Gastroesophageal sphincter (tissue), 4 donors: ENCODE measurements at places on chromosomes 11 and 22. TPM values are rescaled to one million over a fixed set of nuclear protein-coding genes. Genes with fewer than 3 reads are reported as not detected.

DNA sequence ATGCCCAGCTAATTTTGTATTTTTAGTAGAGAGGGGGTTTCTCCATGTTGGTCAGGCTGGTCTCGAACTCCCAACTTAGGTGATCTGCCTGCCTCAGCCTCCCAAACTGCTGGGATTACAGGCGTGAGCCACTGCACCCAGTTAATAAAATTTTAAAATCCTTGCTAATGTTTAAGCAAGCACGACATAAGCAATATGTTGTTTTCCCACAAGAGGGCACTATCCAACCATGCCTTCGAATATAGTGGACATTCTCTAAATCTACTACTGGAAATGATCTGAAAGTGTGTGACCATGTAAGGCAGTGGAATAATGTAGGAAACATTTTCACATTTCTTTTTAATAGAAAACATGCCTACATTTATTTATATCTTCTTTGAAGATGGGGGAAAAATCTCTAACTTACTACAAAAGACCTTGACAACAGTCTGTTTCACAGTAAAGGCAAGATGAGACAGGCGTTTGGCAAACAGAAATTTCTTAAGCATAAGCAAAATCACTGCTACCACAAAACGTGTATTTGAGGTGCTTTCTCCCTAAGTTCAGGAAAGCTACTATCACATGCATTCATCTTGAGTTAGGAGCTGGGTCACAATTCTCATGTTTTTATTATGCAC, 38.2 kb downstream of the PITPNB start:
- peak; percentile 82 for ATAC-seq

- ATAC-seq, result no peak
Measured at GRCh38 chr11:110106713-110107274, 13.6 kb downstream of the ZC3H12C start.

- no peak for ATAC-seq
Measured at GRCh38 chr22:26398741-26399153, 30.3 kb upstream of the ASPHD2 start.

DNA sequence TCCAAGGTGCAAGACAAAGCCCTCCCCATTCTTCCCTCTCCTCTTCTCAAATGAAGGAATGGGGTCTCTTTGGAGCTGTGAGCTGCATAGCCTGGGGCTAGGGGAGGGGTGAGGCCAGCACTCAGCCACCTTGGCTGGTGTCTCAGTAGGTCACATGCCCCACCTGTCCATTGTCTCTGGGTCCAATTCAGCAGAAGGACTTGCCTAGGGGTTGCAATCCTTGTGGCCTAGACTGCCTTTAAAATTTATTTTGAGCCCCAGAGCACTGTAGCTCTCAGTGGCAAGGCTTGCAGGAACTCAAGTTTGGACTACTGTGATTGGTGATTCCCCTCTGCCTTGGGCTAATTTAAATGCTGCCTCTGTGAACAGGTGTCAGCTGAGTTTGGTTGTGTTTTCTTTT, 336.7 kb downstream of the DDX10 start:
- ATAC-seq, result no peak

DNA sequence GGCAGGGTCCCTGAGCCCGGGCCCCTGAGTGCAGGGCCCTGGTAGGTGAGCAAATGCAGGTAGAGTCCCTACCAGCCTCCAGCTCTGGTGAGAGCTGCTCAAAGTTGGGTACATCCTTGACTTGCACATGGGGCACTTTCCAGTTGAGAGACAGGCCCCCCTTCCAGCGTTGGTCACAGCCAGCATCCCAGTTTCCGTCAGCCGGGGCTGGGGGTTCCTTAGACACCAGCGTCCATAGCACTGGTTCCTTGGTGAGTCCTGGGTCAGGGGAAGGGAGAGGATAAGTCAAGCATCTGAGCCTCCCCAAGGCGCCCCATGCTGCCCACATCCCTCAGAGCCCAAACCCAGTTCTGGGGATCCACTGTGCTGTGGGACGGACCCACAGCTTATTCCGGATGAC, 5.6 kb downstream of the PNPLA5 start:
- ATAC-seq, result no peak

DNA sequence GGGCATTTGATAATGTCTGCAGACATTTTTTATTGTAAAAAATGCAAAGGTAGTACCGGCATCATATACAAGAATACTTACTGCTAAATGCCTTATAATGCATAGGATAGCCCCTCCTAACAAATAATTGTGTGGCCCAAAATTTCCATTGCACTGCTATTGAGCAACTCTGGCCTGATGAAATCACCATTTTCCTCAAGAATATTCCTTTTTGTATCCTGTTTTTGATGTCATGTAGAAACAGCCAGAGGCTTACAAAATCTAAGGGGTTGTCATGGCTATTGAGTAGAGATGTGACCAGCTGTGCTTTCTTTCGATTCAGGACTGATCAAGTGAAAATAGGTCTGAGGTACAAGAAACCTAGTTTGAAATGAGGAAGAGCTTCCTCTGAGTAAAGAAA, 854.3 kb downstream of the KCNA4 start:
- no peak for ATAC-seq

DNAJB7 gene
- not detected for total RNA-seq

PAX6 gene
- total RNA-seq, result 0.94 TPM
